Activated CD4-positive, alpha-beta T cell treated with anti-CD3 and anti-CD28 coated beads for 4 hours (primary cell): ENCODE measurements at places on chromosomes 3 and 15.

GRCh38 chr3:183267140-183267539 is 14.1 kb downstream of the B3GNT5 start:
- no peak for DNase-seq

DNA sequence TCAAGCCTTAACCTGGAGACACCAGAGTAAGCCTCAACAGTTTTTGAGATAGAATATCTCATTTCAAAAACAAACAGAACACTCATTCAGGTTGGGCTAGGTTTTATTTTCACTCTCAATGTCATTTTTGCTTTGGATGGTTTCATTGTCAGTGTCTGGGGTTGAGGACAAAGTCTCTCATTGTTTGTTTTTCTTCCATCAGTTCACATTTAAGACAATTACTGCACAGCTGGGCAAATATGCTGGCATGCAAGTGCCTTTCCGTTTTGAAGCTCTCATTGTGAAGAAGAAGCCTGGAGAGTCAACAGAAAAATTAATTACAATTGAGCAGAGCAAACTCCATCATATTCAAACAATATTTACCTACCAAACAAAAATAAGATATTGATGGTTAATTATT is 1050.0 kb downstream of the TBL1XR1 start:
- no peak for DNase-seq

DNA sequence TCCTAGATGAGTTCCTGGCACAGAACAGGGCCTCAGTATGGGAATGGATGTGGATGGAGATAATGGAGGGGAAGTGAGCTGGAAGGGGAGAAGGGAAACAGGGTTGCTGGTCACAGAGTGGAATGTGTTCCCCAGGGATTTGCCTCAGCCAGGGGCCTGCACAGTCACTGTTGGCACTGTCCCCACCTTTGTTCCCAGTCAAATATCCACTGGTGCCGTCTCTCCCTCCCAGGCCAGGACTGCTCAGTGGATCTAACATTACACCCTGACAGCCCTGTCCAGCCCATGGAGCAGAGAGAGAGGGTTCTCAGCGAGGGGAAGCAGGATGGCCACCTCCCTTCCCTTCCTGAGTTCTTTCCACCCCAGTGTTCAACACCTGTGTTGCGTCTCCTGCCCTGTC is 1.5 kb upstream of the PPP1R2 start:
- DNase-seq, result no peak

GRCh38 chr15:39898317-39898716 is 21.7 kb downstream of the GPR176 start:
- no peak for DNase-seq
